Nephron progenitor cell (in vitro differentiated cells): ENCODE measurements at places on chromosomes 5 and 9.

- DNase-seq, result peak; percentile 73
Observed at GRCh38 chr9:109520475-109521132, 22.5 kb upstream of the PTPN3 start.

DNA sequence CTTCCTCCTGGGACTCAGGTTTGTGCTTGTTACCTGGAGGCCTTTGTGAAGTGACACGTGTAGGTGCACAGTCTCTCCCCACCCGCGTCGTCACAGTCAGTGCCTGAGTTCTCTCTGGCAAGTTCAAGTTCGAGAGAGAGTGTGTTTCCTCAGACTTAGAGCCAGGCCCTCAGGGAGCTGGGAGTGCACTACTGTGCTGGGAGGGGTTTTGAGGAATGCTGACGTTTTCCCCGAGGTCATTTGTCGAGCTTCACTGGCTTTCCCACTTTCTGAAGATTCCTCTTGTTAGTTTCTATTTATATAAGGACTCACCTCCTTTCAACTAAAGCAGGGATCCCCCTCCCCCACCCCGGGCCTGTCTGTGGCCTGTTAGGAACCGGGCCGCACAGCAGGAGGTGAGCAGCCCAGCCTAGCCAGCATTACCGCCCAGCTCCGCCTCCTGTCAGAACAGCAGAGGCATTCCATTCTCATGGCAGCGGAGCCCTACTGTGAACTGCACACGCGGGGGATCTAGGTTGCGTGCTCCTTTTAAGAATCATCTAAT, 209.2 kb downstream of the DIRAS2 start:
- peak; percentile 77 for DNase-seq

- no peak for DNase-seq
Observed at GRCh38 chr9:131396626-131397025, 2.7 kb downstream of the PRRC2B start.

DNA sequence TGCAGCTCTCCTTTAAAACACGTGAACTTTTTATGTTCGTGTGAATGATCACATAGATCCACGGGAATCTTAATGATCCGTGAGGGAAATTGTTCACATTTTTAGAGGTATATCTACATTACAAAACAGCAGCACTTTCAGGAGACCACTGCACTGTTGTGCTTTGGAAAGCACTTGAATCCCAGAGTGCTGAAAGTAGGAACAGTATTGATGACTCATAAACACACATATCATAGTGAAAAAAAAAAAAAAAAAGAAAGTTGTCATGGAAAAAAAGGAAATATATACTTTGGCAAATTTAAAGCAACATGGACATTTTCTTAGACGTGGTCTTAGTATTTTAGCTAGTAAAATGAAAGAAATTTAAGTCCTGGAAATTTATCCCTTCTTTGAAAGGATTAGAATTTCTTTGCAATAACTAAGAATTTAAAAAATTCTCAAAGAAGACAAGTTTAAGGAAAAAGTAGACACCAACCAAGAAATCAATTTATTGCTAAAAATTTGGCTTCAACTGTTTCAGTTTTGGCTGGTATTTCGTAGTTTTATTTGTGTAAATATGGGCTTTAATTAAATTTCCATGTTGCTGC, 55.4 kb downstream of the ADGRV1 start:
- DNase-seq, result no peak

- peak; percentile 28 for DNase-seq
Observed at GRCh38 chr5:135880278-135880677, 15.4 kb downstream of the IL9 start.

DNA sequence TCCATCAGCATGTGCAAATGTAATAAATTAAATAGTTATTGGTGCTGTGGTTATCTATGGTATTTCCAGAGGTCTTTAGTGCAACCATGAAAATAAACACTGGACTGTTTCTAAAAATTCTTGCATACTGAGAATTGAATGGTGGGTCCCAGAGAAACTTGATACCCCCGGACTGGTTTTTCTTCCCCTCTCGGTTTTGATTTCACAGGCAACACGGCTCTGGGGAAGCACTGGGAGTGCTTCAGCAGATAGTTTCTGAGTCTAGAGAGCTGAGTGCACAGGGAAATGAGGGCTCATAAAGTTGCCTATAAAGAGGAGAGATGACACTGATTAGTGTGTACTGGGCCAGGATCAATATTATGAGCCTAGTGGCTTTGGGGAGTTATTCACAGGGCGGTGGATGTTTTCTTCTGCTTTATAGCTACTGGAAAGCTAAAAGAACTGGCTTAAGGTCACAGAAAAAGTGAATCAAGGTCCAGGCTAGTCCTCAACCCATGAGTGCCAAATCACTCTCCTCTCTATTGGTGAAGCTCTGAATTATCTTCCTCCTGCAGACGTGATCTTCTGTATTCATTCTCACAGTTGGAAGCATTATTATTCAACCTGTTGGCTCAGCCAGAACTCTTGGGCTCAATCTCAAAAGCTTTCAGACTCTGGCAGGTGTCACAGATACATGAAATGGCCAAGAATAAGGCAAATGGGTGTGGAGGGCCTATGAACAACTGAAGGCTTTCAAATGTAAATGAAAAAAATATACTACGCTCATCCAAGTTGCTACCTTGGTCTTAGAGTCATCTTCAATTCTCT, 170.2 kb upstream of the HMHB1 start:
- peak; percentile 16 for DNase-seq

DNA sequence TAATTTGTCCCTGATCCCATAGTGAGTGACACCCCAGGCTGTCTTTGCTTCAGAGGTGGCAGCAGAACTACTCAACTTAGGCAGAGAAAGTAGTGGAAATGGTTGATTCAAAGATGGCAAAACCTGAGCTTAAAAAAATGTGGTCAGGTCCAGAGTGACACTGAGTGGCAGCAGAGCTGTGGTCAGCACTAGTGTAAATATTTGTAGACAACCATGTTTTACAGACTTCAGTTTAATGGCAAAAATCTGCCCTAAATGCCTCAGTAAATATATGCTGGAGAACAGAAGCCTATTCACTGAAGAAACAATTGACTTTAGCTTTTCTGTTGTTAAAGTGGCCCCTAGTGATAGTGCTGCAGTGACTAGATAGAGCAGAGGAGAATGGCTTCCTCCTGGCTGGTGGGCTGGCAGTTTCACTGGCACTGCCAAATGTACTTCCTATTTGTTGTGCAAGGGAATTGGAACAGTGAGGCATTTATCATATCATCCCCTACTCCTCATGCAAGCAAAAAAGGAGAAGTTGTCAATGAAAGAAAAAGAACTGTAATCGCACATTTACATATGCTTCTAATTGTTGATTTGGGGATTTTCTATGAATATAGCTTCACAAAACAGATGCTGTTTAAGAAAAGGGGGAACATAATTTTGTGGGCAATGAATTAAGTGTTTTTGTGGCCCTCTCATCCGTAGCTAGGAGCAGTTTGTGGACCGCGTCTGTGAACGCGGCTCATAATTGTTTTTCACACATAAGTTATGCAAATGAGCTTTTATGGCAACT, 12.0 kb downstream of the PBX3 start:
- no peak for DNase-seq

- no peak for DNase-seq
Observed at GRCh38 chr5:142826741-142827492, 56.7 kb downstream of the ARHGAP26 start.

- DNase-seq, result no peak
Observed at GRCh38 chr9:99828054-99828416, 6.3 kb downstream of the NR4A3 start.

DNA sequence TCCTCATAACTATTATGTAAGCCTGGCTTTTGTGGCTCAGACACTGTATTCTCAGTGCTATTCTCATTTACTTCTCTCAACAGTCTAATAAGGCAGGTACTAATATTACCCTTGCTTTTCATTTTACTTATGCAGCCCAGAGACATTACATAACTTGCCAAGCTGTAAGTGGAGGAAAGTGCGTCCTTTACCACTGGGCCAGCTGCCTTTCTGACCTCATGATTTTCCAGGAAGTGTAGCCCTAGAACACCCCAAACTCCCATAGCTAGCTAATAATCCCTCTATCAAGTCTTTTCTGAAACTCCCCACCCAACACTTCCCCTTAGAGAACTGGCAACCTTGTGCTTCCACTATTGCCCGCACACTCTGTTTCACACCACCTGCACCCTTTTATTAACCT, 192.9 kb upstream of the HMHB1 start:
- DNase-seq, result no peak

DNA sequence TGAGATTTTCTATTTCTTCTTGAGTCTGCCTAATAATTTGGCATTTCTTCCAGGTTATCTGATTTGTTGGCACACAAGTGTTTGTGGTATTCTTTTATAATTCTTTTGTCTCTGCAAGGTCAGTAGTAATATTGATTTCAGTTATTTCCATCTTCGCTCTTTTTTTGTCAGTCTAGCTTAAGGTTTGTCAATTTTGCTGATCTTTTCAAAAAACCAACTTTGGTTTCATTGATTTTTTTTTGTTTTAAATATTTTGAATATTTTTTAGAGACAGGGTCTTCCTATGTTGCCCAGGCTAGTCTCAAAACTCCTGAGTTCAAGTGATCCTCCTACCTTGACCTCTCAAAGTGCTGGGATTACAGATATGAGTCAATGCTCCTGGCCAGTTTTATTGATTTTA, 162.8 kb downstream of the BARX1 start:
- no peak for DNase-seq

GRCh38 chr5:170056561-170057267, 49.0 kb upstream of the FOXI1 start:
- no peak for DNase-seq

DNA sequence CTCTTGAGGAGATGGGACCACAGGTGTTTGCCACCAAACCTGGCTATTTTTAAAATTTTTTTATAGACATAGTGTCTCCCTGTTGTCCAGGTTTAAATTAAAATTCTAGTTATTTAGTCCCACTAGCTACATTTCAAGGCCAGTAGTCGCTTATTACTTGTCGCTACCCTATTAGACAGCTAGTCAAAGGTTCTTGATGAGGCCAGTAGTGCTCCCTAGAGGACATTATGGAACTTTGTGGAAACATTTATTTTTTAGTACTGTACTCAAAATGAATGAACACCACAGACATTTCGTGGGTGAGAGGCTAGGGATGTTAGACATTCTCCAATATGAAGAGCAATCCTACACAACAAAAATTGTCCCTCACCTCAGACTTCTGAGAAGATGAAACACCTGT, 14.4 kb upstream of the GRXCR2 start:
- no peak for DNase-seq

GRCh38 chr5:136811551-136811950, 446.2 kb upstream of the TRPC7 start:
- no peak for DNase-seq

GRCh38 chr5:141973871-141974595, 5.1 kb downstream of the RNF14 start:
- DNase-seq, result no peak

- DNase-seq, result no peak
Observed at GRCh38 chr5:158514319-158514985, 585.3 kb downstream of the EBF1 start.

GRCh38 chr9:69882998-69883565, 62.5 kb downstream of the CFAP95 start:
- no peak for DNase-seq

DNA sequence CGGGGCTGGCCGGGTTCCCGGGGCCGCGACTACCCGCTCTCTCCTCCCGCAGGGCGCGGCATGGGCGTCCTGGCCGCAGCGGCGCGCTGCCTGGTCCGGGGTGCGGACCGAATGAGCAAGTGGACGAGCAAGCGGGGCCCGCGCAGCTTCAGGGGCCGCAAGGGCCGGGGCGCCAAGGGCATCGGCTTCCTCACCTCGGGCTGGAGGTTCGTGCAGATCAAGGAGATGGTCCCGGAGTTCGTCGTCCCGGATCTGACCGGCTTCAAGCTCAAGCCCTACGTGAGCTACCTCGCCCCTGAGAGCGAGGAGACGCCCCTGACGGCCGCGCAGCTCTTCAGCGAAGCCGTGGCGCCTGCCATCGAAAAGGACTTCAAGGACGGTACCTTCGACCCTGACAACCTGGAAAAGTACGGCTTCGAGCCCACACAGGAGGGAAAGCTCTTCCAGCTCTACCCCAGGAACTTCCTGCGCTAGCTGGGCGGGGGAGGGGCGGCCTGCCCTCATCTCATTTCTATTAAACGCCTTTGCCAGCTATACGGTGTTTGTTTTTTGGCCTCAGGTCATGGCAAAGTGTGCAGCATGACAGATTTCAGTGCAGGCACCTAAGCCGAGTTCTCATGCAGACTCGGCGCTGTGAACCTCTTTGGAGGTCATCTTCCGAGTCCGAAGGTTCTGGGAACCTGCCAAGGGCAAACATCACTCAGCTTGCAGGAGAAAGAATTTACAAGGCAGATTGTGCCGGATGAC, 516 bp downstream of the MRPL41 start:
- no peak for DNase-seq

GRCh38 chr5:118126159-118126558, 862.2 kb downstream of the DTWD2 start:
- DNase-seq, result no peak

GRCh38 chr9:70415041-70415440, 584 bp upstream of the KLF9 start:
- DNase-seq, result no peak

DNA sequence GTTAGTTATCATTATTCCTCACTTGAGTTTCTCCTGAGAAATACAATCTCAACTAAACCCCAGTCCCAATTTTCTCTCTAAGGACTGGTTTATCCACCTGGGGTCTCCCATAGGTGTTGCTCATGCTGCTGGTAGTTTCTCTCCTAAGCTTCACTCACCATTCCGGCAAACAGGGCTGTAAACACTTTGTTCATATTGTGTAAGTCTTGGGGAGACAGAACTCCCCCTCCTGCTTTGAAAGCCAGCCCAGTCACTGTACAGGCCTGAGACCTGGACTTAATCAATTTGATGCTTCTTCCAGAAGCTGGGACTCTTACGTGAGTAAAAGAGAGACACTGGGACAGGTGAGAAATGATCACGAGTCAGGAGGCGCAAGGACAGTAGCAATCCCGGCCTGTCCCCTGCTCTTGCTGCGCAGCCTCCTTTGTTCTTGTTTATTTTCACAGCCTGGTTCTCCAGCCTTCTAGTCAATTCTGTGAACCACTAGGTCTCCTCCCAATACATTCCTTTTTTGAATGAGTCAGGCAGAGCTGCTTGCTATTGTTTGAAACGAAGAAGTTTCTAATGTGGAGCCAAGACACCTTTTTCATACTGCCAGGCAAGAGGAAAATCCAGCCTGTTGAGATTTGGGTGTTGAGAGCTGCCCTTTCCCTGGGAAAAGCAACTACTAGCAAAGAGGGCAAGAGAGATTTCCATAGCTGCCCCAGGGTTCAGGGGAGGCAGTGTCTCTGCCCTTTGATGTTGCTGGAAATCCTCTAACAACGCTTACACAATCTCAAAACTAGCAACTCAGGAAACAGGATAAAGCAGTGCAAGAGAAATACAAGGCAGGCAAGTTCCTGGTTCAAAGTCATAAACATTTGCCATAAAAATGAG, 9.2 kb upstream of the SHROOM1 start:
- no peak for DNase-seq

DNA sequence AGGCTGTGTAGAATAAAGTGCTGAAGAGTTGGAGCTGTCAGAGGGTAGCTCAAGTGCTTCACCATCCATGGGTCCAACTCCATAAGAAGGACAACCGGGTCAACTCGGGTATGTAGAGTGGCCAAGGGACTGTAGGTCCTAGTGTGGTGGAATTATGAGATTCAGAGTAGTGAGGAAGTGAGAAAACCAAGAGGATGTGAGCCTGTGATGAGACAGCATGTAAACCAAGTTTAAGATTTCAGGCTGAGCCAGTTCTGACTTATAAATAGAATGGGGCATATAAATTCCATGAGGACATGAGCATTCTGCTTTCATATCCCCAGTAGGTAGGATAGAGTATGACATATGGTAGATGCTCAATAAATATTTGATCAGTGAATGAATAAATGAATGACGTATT, 96.3 kb downstream of the CFAP95 start:
- no peak for DNase-seq

- DNase-seq, result no peak
Observed at GRCh38 chr9:98324801-98325200, 69.4 kb upstream of the TBC1D2 start.
